Ecto neural progenitor cell (in vitro differentiated cells): ENCODE measurements at places on chromosomes 11 and 22.

DNA sequence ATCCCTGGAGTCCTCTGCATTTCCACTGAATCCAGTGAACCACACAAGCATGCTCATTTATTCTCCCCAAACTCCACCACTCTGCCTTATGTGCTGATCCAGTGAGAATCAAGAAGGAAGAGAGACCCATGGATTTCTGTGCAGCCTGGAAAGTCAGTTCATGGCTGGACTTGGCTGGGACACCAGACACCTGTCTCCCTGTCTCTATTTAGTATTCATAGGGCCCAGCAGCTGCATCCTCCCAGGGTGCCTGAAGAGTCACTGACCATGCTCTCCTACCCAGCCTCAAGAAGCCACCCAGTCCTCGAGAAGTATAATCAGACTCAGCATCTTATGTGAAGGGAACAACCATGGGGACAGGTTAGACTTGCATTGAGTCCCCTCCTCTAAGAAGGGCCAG, 83.2 kb downstream of the ZNF280B start:
- DNase-seq, result no peak

DNA sequence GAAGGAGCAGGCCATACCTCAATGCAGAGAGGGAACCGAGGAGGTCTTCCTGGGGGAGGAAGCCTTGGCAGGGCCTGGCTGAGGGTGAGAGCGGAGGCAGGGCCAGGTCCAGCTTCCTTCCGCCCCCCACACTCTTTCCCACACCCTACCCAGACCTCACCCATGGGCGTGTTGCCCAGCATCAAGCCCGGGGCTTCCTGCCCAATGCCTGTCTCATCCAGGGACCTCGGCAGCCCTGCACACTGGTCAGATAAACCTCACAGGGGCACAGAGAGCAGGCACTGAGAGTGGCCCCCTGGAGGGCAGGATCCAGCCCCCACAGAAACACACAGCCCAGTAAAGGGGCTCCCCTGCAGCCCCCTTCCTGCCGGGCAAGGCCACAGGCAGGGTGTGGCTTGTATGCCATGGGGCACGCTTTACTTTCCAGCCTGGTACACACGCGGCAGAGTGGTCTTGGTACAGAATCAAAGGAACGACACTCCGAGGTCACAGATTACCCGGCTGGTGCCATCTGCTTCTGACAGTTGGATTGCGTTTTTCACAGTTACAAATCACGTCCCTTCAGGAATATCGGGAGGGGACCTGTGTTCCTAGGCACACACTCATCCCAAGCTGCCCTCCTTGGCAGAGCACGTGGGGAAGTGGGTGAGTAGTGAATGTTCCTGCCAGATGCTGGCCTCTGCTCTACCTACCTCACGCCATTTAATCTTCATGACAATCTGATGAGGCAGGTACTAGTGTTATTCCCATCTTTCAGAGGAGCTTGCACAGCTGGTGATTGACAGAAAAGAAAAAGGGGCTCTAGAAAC, 20.0 kb upstream of the CD5 start:
- no peak for DNase-seq

- DNase-seq, result no peak
These were observed 28.6 kb downstream of the SNAP29 start for GRCh38 chr22:20887375-20887774.

DNA sequence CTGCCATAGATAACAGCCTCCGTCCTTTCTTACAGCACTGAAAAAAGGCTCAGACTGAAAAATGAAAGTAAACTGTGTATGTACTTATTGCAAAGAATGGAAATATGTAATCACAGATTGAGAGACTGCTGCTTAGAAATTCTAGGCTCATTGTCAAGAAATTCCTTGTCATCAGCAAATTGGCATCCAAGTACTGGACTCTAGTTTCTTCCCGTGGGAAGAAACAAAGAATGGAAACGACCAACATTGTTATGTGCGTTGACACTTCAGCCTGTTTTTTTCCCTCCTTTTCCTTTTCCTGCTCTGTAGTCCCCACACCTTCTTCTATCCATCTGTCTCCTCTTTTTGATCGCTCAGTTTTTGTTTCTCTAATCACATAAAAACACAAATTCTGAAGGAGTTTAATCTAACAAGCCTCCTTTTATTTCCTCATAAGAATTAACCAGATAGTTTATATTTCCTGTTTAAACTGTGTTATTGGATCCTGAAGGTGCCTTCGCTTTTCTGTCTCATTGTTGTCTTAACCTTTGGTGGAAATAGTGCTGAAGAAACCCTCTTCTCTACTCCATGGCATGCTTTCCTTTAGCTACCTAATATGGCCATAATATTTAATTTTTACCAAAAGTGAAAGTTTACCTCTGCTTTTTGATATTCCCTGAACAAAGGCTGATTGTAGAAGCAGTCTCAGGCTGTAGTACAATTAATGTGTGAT, 20.0 kb upstream of the CASP12 start:
- DNase-seq, result no peak

GRCh38 chr11:131637469-131638175, 267.2 kb downstream of the NTM start:
- no peak for DNase-seq

DNA sequence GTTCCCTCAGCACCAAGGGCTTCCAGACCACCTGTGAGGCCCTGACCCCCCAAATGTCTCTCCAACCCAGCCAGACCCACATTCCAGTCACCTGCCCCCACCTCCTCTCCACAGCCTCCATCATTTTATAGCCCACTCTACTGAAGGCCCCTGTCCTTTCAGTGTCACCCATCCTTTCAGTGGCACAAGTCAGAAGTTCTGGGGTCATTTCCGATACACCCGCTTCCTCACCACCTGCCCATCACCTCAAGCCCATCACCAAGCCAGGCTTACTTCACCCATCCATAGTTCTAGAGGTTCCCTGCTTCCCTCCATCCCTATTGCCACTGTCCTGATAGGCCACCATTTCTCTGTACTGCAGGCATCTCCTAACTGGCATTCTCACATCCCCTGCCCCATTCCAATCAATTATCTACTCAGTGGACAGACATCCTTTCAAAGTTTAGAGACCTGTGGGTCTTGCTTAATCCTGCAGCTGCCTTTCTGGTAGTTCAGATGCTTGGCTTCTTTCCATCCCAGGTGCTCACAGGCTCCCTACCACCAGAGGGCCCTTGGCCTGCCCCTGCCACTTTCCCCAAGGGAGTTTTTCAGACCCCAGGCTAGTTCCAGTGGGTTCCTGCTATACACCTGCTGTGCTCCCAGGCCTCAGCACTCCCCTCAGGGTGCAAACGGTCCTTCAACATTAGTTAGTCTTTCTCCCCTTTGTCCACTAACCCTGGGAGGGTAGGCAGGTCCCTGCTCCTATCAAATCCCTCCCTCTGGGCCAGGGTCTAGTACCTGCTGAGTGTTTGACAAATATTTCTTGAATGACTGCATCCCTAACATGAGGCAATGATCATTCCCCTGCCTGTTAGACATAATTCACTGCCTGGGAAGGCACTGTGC, 7.6 kb downstream of the KCNQ1OT1 start:
- DNase-seq, result peak; percentile 51

GRCh38 chr11:72406540-72407527, 27.5 kb downstream of the CLPB start:
- peak; percentile 29 for DNase-seq

DNA sequence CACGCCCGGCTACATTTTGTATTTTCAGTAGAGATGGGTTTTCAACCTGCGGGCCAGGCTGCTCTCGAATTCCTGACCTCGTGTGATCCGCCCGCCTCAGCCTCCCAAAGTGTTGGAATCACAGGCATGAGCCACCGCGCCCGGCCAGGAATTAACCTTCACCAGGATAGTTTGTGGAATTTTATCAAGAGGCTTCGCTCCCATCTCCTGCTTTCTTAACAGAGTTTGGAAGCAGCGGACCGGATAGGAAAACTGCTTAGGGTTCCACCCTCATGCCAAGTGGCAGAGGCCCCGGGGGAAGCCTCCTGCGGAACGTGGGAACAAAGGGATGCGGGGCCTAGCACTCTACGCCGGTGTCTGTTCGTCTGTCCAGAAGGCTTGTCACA, 229.9 kb downstream of the ST3GAL4 start:
- DNase-seq, result no peak
